ENCODE measurements at places on chromosomes 5 and 9.

DNA sequence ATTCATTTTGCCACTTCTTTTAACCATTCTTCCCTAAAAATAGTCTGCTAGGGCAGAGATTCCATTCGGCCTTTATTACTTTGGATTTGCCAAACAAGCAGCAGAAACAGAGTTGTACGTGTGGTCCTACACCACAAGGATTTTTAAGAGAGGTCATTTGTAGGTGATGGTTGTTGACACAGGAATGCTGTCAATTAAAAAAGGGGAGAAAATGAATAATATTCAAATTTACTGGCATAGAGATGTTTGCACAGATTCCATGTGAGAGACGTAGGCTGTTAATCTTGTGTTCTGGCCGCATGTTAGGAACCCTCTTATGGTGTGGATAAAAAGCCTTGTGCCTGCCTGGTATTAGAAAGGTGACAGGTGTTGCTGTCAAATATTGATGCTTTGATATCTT lies 34.9 kb downstream of the TRIO start:
- DNase-seq = no peak

- no peak for DNase-seq
Measured at GRCh38 chr5:122981846-122982245, 54.7 kb downstream of the PPIC start.

GRCh38 chr9:79902825-79903600 lies 331.2 kb downstream of the TLE4 start:
- no peak for DNase-seq

DNA sequence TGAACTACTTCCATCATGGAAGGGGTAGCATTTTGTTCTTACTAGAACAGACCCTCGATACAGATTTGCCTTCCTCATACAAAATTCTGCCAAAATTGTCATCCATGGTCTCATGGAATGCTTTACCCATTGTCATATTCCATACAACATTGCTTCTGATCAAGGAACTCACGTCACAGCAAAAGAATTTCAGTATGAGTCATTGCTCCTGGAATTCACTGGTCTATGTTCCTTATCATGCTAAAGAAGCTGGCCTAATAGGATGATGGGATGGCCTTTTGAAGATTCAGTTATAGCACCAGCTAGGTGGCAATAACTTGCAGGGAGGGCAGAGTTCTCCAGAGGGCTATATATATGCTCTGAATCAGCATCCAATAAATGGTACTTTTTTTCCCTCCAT lies 18.2 kb upstream of the FNIP1 start:
- no peak for DNase-seq

DNA sequence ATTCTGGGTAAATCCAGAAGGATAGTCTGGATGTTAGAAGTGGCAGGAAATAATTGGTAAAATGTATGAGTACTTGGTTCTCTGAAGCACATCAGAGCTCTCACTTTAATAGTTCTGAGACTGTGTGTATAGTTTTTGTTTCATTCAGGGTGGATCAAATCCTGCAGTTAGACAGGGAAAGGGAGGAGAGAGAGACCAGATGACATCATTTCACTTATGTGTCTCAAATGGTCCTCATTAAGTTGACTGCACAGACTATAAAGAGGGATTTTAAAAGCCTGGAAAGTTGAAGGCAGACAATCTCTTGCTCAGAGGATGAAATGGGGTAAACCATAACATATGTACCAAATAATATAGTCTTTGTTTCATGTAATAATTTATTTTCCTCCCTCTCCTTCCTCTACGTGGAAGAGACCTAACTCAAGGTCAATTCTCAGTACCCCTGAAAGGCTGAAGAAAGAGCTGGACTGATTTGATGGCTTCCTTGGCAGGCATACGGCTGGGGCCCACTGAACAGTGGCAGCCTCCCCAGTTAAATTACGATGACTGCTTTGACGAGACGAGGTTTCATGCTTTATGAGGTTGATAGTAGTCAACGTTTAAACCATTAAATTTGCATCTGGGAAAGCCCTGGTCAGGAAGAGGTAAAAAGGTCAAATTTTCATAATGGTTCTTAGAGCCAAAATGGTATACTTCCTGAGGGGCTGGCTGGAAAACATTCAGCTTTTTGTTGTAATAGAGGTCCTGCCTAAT lies 395.1 kb upstream of the RPS23 start:
- DNase-seq = no peak

DNA sequence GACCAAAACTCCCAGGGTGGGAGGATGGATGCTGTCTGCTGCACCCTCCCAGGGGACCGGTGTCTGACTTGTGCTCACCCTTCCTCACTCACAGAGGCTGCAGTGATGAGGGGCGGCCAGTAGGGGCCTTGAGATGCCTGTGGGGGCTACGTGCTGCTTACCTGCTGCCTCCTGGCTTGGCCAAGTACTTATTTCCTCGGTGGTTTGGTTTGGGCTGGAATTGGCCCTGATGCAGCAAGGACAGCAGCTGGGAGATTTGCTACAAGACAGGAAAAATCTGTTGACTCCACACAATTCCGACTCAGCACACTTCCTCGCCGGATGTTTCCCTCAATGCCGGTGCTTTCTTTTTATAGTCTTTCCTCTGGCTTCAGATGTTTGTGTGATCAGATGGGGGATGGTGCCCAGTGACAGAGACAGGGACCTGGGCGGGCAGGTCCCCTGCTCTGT lies 6.6 kb downstream of the PCDH12 start:
- peak; percentile 38 for DNase-seq

GRCh38 chr5:67610186-67610912 lies 413.8 kb upstream of the CD180 start:
- DNase-seq = no peak

Data from activated naive CD4-positive, alpha-beta T cell treated with anti-CD3 and anti-CD28 coated beads, Interleukin-2, amount 50 U/mL, for 16 hours (primary cell).